ENCODE measurements at places on chromosomes 12 and 14.

DNA sequence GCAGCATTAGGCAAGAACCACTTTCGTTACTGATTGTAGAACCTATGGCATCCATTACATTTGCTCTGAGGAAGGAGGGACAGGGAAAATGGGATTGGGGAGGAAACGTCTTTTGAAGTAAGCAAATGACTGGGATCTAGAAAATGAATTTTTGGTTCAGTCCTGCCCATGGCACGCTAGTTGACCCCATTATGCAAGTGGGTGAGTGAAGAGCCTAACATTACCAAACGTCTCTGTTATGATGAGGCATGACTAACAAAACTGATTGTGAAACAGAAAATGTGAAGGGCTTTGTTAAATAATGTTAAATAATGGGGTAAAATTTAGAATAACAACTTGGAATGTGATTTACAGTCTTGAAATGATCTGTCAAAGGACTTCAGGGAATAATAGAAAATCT is 38.9 kb downstream of the CPSF2 start:
- no peak for DNase-seq

DNA sequence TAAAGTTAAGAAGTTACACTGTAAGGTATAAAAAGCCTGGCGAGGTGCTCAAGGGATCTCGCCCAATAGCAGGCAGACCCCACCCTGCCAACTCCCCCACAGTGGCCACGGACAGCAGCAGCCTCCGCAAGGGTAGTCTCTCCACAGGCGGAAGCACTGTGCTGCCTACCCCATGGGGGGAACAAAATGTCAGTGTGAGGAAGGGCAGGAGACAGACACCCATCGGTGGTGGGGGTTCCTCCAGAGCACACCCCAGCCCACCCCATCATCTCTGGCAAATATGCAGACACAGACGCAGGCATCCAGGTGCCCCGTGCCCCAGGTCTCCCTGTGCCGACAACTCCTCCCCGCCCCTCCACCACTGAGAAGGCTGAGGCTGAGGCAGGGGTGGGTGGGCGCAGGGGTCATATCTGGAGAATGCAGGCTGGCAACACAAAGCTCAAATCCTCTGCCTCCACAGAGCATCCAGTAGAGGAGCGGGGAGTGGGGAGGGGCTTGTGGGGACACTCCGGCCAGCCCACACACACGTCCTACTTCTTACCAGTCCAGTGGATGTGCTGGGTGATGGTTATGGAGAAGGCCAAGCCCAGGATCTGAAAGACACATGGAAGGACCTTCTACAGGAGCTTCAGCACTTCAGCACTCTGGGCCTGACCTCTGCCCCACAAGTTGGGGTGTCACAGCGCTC is 68.3 kb upstream of the DDX11 start:
- no peak for DNase-seq

DNA sequence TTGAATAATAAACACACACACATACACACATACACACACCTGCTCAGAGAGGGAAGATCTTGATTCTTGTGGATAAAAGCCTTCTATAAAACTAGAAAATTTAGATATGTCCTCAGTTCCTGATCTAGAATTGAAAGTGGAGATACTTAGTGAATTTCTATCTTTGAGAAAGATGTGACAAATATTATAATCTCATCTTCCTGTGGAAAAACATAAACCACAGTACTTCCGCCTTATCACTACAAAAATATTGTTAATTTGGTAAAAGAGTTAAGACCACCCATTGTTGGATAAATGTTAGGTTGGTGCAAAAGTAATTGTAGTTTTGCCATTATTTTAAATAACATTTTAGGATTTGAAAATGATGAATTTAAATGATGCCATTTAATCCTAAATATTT is at the start of gene KLRK1:
TSS of gene KLRK1 (minus strand) at position 138 of the 400 bp plus-strand sequence. CDS start 1,231 bp downstream, outside the sequence.
- no peak for DNase-seq

DNA sequence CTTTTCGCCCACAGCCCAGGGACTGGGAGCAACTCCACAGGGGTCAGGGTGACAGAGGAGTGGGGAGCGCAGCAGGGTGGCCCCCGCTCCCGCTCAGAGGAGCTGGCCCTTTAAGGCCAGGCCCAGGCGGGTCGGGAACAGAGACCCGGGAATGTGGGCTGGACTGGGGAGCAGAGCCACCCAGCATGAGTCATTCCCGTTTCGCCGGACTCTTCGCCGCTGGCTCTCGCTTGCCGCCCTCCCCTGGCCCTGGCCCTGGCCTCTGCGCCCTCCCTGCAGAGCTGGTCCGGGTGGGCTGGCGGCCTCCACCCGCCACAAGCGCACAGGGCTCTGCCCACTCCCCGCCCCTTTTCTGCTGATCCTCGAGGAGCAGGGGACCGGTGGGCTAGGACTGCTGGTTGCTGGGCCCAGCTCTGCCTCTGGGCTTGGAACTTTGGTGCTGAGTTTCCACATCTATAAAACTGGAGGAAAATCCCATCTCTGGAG is 92.8 kb downstream of the NINJ2 start:
- no peak for DNase-seq

- peak; percentile 74 for DNase-seq
Measured at GRCh38 chr14:50000380-50001150, 107.7 kb downstream of the ARF6 start.

- no peak for DNase-seq
Measured at GRCh38 chr12:80946591-80946990, 8.9 kb upstream of the LIN7A start.

- no peak for DNase-seq
Measured at GRCh38 chr12:124028555-124028925, 55.5 kb downstream of the ZNF664 start.

DNA sequence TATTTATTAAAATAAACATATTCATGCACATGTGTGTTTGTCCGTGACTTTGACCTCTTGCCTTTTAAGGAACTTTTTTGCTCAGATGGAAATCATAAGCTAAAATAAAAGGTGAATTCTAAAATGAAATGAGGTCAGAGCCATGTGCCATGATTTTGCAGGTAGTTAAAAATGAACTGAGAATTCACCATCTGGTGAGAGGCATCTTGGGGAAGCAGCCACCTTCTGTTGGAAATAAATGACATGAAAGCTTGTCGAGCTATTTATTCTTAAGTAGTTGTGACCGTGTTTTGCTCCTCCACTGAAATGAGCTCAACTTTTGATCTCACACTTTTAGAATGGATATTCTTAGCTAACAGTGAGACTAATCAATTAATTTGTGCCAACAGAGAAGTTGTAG is 56.8 kb upstream of the CNOT2 start:
- no peak for DNase-seq

DNA sequence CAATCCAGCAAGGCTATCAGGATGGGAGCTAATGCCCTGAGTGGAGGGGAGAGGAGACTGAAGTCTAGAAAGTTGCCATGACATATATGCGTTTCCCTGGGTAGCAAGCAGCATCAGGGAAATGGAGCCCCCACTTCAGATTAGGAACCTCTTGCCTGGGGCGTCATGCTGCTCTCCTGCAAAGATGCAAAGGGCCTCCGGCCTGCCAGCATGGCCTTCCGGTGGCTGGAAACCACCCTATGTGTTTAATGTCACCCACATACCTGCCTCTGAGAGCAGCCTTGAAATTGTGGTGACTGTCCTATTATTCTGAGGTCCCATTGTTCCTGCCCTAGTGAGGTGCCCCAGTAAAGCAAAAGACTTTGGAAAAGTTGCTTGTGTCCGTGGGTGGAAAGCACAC is 10.0 kb upstream of the IFI27L2 start:
- DNase-seq, result no peak
